A549 treated with ZK216348 at 1 μM for 4 hours (cell line): ENCODE measurements at places on chromosomes 2 and 18. TPM values are rescaled to one million over a fixed set of nuclear protein-coding genes. Genes with fewer than 3 reads are reported as not detected.

ITGB6 gene
- total RNA-seq, result 0.61 to 1.2 TPM (median 0.91 TPM) in 5 replicates

SP9 gene
- 1.6 to 3.2 TPM (median 2.9 TPM) in 5 replicates for total RNA-seq

ARID5A gene
- total RNA-seq, result 4.6 to 7.9 TPM (median 7.1 TPM) in 5 replicates

FAM237A gene
- total RNA-seq, result not detected in 5 replicates

TET3 gene
- 5.7 to 9.7 TPM (median 7.2 TPM) in 5 replicates for total RNA-seq

CXCR4 gene
- 0.38 to 0.85 TPM (median 0.45 TPM) in 5 replicates for total RNA-seq

NAT8 gene
- total RNA-seq, result not detected in 5 replicates

RABL2A gene
- total RNA-seq, result 8.5 to 10.6 TPM (median 10.0 TPM) in 5 replicates
